ENCODE measurements at places on chromosomes 16 and 17.

DNA sequence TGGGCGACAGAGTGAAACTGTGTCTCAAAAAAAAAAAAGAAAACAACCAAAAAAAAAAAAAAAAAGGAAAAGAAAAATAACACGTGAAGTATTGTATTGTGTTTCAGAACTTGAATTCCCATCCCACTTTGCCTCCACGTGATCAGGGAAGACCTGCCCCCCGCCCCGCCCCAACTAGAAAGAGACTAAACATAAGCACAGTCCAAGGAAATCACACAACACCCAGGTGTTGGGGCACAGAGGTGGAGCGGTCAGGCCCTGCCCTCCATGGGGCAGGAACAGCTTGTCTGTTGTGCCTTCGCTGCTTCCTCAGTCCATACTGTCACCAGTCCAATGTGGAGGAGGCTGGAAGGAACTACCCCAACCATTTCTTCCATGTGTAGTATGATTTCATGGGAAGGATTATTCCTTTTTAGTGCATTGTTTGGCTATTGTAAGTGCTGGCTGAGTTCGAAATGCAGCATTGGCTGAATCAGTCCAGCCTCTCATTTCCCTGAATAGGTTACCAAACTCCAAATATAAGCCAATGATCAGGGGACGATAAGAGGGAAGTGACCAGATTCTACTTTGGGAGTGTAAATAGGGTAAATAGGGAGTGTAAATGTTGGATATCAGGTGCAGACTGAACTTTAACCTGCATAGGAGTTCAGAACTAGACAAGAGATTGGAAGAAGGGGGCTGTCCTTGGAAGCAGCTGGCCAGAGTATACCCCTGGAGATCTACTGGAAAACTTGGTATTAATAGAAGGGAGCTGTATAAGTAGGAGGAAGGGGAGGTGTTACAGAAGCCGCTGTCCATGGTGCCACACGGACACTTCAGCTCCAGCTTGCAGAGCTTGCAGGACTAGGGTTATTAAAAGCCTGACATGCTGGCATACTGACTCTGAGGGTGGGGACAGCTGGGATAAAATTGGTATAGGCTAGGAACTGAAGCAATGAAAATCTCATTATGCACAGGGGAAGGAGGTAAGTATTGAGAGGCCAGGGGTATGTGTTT, 50.7 kb downstream of the TANGO6 start:
- no peak for DNase-seq

- DNase-seq, result no peak
Observed at GRCh38 chr17:76716146-76716838, 5.5 kb upstream of the MXRA7 start.

DNA sequence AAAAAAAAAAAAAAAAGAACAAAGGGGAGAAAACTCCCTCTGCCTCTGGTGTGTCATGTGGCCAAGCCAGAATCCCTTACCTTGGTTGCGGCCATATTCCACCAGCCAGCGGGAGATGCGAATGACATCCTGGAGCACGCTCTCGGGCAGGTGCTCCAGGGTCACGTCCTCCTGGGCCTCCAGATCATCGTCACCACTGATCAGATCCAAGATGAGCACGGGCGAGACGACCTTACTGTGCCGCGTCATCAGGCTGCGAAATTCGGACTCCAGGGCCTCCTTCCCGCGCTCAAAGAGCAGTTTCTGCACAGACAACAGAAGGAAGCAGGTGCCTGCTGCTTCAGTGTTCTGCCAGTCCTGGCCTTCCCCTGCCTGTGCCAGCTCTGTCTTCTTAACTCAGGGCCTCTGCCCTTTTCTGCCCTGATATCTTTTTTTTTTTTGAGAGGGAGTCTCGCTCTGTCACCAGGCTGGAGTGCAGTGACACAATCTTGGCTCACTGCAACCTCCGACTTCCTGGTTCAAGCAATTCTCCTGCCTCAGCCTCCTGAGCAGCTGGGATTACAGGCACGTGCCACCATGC, 5.8 kb downstream of the EXOC7 start:
- no peak for DNase-seq

GRCh38 chr16:84368308-84368996, at the start of gene ATP2C2:
Gene ATP2C2, plus strand, starts transcription at chr16:84368538. Its CDS starts 78 bp downstream, at chr16:84368616.
- no peak for DNase-seq

DNA sequence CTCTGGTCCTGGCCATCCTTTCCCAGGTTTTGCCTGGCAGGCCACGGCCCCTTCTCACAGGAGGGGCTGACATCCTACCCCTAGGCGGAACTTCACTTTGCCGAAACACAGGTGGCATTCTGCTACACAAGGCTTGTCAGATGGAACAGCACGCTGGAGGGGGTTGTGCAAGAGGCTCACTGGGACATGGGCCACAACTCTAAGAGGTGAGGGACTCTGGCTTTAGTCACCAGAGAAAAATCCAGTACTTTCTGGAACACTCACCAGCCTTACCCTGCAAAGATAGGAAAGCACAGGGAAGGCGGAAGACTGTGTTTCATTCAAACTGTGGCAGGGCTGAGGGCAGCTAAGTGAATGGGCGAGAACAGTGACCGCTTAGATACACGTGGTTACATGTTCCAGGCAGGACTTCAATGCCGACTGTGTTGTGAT, 18.3 kb downstream of the CDC42EP4 start:
- no peak for DNase-seq

GRCh38 chr17:72075995-72076677, 44.7 kb upstream of the SOX9 start:
- no peak for DNase-seq

DNA sequence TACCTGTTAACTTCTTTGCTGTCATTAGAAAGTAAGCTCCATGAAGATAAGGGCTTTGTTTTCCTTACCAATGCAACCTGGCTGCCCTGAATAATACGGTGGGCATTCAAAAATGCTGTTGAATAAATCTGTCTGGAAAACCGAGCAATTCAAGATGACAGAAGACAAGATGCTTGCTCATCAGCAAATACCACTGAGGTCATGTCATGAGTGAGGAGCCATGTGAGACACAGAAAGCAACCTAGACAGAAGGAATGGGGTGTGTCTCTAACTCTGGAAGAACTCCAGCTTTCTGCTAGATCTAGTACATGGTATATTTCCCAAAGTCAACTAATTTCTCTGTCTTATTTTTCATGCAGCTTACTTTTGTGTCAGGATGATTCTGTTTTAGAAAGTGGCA, 64.2 kb downstream of the STH start:
- no peak for DNase-seq

DNA sequence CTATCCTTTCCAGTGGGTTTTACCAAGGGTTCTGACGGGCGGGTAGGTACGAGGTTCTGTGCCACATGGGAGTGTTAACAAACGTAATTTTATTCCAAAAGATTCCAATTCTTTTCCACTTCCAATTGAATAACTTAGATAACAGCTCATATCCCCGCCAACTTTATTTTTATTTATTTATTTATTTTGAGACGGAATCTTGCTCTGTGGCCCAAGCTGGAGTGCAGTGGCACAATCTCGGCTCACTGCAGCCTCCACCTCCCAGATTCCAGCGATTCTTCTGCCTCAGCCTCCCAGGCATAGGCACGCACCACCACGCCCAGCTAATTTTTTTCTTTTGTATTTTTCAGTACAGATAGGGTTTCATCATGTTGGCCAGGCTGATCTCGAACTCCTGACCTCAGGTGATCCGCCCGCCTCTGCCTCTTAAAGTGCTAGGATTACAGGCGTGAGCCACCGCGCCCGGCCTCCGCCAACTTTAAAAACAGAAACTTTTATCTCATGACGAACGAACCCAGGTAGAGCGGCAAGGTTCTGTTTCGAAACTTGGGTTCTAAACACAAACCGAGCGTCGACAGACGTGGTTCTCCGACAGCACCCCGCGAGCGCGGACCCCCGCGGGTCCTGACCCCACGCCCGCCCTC, 613 bp downstream of the ECI1 start:
- DNase-seq, result no peak

DNA sequence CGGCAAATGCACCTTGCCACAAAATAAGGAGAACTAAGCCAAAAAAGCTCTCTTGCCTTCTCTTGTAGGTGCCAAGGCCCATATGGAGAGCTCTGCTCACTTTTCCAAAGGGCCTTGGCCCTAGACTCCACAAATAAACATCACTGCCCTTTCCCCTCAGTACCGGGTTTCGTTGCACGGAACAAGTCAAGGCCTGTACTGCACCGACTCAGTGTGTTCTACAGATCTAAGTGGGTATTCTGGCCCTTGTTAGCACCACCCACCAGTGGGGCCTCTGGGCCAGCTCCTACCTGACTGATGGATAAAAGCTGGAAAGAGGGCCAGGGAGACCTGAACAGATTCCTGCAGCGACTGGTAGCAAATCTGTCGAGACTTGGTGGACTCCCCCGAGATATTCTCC, 43.7 kb upstream of the GSG1L start:
- no peak for DNase-seq

DNA sequence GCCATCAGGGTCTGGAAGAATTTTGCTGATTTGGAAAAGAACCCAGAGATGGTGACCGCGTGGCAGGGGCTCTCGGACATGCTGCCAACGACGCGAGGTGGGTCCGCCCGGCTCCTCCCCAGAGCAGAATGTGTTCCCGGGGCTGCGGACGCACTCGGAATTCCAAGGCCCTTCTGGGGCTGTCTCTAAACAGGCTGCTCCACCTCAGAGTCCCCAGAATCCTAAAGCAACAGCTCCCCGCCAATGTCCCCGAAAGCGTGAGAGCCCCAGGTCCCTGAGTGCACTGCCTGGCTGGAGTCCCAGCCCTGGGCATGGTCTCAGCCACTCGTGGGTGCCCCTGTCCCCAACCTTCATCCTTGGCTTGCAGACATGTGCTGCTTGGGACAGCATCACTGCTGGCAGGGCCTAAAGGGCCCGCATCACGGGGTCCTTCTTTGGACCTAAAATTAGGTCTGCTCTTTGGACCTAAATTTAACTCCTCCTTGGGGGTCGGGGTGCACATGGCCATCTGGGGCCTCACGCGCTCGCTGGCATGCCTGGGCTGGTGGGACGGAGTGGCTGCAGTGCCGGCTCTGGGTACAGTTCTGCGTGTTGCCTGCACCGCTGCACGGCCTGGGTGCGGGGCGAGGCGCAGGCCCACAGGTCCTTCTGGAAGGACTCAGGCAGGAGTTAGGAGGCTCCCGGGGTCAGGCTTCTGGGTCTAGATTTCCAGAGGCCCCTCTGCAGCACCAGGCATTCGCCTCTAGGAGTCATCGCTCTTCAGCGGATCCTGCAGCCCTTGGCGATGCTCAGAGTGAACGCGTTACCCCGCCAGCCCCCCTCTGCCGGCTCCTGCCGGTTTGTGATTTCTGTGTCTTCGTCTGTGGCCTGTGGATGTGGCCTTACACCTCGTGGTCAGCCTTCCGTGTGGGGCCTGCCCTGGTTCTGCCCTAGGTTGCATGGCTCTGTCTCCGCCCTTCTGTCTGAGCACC, 41.9 kb upstream of the CHMP6 start:
- DNase-seq, result no peak

DNA sequence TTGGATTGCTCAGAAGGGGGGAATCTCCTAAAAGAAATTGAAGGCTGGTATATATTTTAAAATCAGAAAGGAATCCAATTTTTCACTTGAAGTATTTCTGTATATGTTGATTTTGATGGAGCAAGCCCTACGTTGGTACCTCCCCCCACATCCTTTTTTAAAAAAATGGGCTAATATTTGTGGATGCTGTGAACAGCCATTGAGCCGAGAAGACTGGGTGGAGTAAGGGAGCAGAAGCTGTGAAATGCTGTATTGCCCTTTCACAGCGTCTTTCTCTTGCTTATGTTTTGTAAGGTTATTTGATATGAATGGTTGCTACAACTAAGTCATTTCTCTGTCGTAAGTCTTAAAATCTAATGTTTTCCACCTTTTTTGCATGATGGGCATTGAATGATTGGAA, 2.3 kb downstream of the PAFAH1B1 start:
- DNase-seq, result no peak
